Fibroblast of skin of left biceps (primary cell): ENCODE measurements at places on chromosomes 1 and 21.

DNA sequence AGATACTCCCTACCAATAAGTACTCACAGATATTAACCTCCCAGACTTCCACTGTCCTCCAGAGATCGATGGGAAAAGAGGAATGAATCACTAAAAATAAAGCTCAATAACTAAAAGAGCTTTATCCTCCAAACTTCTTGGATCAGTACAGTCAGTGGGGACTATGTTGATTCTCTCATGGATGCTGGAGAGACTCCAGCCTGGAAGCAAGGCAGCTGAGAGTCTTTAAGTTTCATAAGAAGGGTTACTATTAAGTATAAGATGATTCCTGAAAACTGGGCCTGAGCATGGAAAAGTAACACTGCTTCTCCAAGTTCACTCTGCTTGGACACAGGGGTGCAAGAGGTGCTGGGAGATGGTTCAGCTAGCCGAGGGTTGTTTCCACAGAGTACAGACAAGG, 6.2 kb upstream of the DDR2 start:
- DNase-seq, result no peak

DNA sequence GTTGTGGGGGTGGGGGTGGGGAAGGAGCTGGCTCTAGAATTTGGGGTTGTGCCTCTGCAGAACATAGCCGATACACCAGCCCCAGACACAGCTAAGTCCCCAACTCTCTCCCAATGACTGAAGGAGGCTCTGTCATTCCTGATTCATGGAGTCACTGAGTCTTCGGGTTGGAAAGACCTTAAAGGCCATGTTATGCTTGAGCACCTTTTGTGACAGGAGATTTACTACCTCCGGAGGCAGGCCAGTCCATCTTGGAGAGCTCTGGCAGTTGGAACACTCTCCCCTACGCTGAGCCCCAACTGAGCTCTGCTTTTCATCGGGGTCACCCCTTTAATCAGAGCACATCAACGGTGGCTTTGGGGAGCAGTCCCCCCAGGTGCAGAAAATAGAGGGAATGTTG, 284.4 kb upstream of the GJB5 start:
- DNase-seq, result no peak

DNA sequence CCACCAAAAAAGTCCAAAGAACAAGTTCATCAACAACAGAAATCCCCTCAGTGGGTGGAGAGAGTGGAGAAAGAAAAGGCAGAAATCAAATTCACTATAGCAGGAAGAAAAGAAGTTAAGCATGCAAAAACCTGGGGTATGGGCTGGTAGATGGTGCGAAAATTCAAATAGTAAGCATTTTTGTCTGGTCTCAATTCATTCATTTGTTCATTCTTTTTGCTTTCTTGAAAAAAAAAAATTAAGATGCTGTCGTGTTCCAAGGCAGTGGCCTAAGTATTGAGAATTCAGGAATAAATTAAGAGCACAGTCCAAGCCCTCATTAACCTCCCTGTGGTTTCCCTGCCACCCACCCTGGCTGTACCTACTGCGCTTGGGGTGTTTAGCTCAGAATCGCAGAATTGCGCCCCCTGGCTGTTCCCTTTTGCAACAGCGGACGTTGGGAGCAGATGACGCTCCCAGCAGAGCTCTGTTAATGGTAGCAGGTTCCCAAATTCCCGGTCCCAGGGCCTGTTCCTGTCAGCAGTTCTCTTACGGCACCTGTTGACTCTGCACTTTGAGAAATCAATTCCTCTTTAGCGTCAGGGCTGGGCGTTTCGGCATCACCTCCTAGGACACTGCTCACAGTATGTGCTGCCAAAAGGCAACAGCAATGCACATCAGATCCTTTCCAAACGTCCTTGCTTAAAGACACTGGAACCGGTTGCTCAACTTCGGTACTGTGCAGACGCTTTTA, 34.0 kb upstream of the SSX2IP start:
- DNase-seq, result no peak

DNA sequence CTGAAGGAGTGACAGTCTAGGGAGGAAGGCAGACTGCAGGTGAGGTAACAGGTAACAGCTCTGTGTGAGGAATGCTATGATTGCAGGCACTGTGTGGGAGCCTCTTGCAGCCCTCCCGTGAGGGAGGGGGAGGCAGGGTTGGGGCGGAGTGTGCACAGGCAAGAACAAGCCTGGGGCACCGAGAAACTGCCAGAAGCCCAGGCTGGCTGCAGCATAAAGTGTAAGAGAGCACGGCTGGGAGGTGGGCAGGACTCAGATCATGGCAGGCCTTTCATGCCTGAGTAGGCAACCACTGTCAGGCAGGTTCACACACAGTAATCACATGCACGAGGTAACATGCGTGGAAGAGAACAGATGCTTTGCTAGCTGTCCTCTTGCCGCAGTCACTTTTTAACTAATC, 11.3 kb upstream of the RHEX start:
- DNase-seq, result no peak

DNA sequence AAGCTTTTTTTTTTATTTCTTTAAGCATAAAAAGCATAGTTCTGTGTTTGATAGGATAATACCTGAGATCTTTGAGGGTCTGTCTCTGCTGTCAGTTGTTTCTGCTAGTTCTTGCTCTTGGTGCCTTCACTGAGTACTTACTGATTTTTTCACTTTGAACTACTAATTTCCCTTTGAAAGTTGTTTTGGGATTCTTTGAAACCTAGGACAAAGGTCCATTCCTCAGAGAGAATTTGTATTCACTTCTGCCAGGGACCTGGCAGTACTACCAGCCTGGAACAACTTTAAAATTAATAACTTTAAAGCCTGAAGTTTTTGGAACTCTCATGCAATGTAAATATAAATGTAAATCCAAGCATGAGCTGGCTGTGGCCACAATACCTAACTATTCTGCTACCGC, 190.1 kb downstream of the TM2D1 start:
- no peak for DNase-seq

GRCh38 chr1:24235921-24236788, 49.1 kb upstream of the IFNLR1 start:
- DNase-seq, result no peak

- no peak for DNase-seq
These were observed 1.4 kb downstream of the SLC9A1 start for GRCh38 chr1:27153549-27153886.

DNA sequence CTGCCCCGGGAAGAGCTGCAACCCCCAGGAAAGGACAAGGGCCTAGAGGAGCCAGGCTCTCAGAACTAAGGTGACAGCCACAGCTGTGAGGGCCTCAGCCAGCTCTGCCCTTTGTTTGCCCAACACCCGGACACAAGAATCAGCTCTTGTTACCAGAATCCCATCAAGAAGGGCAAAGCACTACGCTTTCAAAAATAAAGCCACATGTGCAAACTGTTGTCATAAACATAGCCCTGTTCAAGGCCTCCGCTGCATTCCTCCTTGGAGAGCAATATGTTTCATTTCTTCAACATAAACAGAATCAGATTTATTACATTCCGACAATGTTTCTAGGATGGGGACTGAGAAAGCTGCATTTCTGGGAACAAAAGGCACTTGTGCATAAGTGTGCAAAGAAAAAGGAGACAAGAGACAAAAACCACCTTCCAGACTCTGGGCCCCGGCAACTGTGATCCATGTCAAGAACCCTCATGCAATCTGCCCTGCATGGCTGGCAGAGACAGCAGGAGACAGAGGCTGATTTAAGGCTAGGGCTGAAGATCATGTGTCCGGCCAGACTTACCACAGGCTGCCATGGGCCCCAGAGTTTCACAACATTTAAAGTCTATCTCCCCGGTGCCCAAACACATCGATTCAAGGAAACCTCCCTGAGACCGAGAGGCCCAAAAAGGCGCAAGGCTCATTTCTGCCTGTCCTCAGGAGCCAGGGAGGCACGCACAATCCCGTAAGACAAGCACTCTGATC, 71.0 kb downstream of the SSBP3 start:
- peak; percentile 51 for DNase-seq

GRCh38 chr21:27220416-27220815, 253.5 kb upstream of the ADAMTS5 start:
- no peak for DNase-seq

- no peak for DNase-seq
These were observed 135.7 kb downstream of the RGS7 start for GRCh38 chr1:241221319-241221718.

DNA sequence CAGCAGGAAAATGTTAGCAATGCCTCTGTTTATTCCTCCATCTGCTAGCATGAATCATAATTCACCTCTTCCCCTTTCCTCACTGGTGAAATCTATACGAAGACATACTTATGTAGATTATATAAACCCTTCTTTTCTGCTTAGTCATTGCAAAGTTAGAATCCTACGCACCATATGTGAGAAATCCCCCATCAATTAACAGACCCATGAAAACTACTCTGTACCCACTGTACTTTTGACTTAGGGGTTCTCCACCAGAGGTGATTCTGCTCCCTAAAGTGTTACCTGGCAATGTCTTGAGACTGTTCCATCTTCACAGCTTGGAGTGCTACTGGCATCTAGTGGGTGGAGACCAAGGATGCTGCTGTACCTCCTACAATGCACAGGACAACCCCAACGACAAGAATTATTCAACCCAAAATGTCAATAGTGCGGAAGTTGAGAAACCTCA, 49.6 kb upstream of the KCTD3 start:
- DNase-seq, result peak; percentile 83

GRCh38 chr1:119326251-119326650, 42.3 kb upstream of the HAO2 start:
- no peak for DNase-seq

DNA sequence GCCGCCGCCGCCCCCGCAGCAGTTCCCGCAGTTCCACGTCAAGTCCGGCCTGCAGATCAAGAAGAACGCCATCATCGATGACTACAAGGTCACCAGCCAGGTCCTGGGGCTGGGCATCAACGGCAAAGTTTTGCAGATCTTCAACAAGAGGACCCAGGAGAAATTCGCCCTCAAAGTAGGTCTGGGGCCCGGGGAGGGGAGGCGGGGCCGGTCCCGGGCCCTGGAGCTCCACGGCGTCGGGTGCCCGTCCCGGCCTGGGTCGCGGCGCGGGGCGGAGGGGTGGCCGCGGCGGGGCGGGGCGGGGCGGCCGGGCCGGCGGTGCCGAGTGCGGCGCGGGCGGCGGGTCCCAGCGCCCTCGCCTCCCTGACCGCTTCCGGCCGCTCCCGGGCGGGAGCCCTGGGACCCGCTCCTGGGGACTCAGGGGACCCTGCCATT, 646 bp downstream of the MAPKAPK2 start:
- DNase-seq, result no peak

GRCh38 chr1:156804026-156804425, 12.6 kb downstream of the SH2D2A start:
- no peak for DNase-seq

DNA sequence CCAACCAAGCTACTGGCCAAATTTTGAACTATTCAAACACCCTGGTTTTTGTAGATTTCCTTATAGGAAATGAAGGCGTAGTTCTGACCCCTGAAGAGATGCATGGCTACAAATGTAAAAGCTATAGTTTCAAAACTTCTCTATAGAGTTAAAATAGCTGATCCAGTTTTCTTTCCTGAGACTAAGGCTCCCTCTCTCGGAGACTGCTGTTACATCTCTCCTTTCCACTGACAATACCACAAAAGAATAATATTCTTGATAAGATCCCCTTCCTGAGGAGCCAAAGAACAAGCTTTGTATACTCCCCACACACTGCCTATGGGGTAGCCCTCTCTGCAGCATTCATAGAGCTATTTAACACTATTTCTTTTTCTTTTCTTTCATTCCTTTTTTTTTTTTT, 6.7 kb upstream of the CFAP126 start:
- no peak for DNase-seq
